ENCODE measurements at places on chromosomes 6 and 20.

DNA sequence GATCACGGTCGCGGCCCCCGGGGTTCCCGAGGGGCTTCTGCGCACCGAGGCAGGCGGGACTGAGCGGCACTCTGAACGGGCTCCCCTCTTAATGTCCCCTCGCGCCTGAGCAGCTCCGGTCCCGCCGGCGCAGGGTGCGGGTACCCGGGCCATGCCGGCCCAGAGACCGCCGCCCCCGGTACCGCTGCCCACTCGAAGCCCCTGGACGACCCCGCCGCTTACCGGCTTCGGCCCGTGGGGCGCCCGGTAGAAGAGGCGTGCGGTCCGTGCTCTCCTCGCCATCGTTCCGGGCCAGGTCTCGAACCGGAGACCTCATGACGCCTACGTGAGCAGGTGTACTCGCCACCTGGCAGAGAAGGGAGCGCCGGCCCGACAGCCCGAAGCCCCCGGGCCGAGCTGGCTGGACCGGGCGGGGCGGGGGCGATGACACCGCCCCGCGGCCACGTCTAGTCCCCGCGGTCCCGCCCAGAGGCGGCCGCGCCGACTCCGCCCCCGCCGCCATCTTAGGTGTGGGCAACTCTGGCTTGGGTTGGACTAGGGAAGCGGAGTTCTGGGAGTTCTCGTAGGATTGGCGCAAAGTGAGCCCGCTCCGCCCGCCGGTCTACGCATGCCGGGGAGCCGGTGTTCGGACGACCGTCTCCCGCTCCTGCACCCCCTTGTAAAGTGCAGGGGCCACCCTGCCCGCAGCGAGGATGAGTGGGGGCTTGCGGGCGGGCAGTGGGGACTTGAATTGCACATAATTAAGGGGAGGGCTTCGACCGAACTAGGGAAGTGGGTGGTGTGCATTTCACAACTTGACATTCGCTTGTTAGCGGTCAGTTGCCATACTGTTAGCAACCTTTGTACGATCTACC lies at the start of gene SLC17A5:
Gene SLC17A5 (minus strand): TSS at position 422 of the 854 bp plus-strand sequence. CDS start 106 bp downstream, at position 316.
- DNase-seq, result peak; percentile 91

GRCh38 chr6:1390133-1390945 lies 963 bp downstream of the FOXF2 start:
- no peak for DNase-seq

DNA sequence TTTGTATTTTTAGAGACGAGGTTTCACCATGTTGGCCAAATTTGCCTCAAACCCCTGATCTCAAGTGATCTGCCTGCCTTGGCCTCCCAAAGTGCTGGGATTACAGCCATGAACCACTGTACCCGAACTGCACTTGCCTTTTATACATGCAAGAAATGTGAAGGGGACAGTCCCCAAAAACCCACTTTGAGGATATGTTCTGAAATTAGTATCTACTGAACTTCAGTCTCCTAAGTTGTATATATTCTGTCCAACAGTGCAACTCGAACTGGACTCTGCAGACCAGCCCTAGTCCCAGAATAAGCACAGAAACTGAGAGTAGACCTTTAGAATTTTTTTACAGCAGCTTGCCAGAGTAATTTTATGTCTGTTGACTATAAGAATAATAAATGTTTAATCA lies 28.5 kb downstream of the BACH2 start:
- DNase-seq, result no peak

DNA sequence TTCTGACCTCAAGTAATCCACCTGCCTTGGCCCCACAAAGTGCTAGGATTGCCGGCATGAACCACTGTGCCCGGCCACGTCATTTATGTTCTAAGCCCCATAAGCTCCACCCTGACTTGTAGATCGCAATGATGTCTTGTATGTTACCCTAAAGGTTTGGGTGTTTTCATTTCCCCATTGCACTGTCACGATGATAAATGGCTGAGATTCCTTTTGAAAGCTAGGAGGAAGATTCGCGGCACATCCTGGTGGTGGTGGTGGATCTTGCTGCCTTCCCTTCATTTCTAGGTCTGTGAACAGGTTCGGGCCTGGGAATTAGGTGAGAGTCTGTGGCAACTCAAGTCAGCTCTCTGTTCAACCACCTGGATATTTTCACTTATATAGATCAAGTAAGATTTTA lies 28.3 kb downstream of the MUC22 start:
- no peak for DNase-seq

- no peak for DNase-seq
Observed at GRCh38 chr20:1273366-1273765, 7.3 kb downstream of the SNPH start.

GRCh38 chr6:87742106-87742505 lies 40.1 kb upstream of the AKIRIN2 start:
- DNase-seq, result peak; percentile 54

- no peak for DNase-seq
Observed at GRCh38 chr6:53115741-53116140, 32.9 kb downstream of the GCM1 start.
